ENCODE measurements at places on chromosomes 2 and 18.

- DNase-seq: no peak
Measured at GRCh38 chr2:218343591-218343990, 13.1 kb upstream of the CATIP start.

GRCh38 chr2:106322281-106322680 lies 128.2 kb upstream of the UXS1 start:
- DNase-seq: no peak

DNA sequence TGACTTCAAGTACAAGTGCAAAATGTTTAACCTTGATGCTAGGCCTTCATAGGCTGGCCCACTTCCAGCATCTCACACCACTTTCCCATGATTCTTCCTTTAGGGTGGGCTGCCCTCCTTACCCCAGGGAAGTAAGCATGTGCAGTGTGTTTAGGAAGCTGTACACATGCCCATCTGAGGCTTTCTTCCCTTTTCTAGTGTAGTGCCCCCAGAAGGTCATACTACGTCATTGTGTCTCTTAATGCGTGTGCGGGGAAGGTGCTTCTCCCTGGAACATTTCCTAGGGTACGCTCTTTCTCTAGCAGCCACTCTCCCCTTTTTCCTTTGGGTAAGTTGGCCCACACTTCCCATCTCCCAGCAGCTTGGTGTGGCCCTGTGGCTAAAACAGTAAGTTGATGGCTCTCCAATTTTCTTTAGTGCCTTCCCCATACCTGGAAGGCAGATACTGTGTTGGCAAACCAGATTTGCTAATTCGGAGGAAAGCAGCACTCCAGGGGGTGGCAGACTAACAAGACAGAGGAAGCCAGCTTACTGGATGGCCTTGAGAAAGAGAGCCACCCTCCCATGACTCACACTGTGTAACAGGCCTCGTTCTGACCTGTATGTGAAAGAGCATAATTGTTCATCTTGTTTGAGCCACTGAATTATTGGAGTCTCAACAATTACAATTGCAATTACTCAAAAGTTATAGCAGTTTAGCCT lies 1.1 kb upstream of the SULT6B1 start:
- peak; percentile 79 for DNase-seq

DNA sequence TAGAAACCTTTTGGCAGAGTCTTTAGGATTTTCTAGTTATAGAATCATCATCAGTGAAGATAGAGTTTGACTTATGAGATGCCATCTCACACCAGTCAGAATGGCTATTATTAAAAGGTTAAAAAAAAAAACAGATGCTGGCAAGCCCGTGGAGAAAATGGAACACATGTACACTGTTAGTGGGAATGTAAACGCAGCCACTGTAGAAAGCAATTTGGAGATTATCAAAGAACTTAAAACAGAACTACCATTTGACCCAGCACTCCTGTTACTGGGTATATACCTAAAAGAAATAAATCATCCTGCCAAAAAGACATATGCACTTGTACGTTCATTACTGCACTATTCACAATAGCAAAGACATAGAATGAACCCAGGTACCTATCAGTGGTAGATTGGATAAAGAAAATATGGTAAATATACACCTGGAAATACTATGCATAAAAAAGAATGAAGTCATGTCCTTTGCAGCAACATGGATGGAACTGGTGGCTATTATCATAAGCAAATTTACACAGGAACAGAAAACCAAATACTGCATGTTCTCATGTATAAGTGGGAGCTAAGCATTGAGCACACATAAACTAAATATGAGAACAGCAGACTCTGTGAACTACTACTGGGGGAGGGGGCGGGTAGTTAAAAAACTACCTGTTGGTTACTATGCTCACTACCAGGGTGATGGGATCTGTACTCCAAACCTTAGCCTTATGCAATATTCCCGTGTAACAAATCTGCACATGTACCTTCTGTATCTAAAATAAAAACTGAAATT lies 279.0 kb downstream of the KIAA1328 start:
- no peak for DNase-seq

- DNase-seq: no peak
Measured at GRCh38 chr18:50274941-50275340, 6.4 kb downstream of the MBD1 start.

- peak; percentile 82 for DNase-seq
Measured at GRCh38 chr2:32553829-32554432, 73.9 kb upstream of the TTC27 start.

DNA sequence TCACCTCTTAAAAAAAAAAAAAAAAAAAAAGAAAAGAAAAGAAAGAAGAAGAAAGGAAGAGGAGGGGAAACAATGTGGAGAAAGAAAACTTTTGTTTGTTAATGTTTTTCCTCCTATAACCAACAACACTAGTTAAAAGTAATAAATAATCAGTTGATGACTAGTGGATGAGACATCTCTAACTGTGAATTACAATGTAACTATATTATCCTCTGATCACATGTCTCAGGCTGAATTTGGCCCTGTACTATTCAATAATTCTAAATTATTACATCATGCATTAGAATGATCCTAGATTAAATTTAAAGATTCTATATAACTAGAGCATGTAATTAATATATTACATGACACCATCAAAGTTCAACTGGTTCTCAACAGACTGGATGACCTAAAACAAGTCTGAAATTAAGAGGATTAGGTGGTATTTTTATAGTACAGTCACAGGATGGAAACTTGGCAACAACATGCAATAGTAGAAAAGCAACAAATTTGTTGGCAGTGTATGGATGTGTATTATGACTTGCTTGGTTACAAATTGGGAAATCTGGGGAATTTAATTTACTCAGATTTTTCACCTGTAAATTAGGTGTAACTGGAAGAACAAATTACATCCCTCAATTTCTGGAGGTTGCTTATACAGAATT lies 269.3 kb upstream of the SETBP1 start:
- no peak for DNase-seq

DNA sequence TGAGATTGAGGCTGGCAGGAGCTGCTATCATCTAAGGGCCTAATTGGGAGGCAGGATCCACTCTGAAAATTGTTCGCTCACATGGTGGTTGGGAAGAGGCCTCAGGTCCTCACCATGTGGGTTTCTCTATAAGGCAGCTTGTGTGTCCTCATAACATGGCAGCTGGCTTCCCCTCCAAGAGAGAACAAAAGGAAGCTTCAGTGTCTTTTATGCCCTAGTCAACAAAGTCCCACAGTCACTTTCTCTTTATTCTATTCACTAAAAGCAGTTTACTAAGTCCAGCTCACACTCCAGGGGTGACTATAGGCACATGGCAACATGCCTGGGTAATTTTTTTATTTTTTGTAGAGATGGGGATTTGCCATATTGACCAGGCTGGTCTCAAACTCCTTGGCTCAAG lies 5.8 kb upstream of the ITGAV start:
- DNase-seq: no peak

- no peak for DNase-seq
Measured at GRCh38 chr2:85244828-85245227, 83.0 kb downstream of the TGOLN2 start.

GRCh38 chr18:27860701-27861107 lies 316.2 kb downstream of the CDH2 start:
- DNase-seq: no peak

DNA sequence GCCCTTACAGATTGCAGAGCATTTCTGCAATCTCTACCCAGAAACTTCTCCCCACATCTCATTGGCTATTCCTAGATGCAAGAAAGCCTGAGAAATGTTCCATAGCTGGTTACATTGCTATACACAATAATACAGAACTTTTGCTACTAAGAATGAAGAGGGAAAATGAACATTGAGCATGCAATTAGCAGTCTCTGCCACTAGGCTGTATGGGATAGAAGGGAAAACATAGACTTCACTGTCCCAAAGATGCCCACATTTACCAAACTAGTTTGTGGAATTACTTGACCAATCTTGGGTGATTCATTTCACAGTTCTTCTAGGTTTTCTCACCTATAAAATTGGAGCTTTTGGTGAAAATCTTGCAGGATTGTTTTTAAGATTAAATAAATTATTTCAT lies 265.7 kb upstream of the NT5C1B start:
- no peak for DNase-seq

DNA sequence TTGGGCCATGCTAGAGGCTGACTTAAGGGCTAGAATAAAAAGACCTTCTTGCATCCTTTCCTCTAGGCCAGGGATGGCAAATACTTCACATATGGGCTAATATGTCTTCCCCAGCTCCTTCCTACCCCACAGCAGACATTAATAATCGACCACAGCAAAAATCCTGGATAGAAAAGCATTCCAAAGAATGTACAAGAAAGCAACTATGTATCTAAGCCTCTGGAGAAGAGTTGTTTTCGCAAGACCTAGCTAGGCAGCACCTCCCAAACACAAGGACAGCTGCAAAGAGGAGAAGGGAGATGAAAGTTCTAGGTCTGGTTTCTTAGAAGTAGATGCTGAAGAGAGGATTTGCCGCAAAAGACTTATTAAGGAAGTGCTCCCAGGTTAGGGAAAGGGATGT lies 372.6 kb downstream of the SLC4A3 start:
- DNase-seq: no peak

- no peak for DNase-seq
Measured at GRCh38 chr2:118274841-118275510, 186.7 kb downstream of the INSIG2 start.

DNA sequence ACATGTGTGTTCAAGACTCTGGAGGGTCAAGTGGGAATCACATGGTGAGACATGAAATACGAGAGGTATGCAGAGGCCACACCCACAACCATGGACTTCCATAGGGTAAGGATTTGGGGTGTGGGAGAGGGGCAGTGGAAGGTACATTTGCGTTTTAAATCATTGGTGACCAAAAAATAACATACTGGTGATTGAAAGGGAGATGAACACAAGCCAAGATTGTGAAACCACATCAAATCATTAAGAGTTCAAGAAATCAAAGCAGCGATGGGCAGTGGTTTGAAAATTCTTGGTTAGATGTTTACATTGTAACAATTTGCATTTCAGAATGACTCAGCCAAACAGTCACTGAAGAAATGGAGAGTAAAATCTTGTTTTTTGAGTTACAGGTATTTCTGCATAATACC lies 1.9 kb upstream of the CABYR start:
- no peak for DNase-seq

DNA sequence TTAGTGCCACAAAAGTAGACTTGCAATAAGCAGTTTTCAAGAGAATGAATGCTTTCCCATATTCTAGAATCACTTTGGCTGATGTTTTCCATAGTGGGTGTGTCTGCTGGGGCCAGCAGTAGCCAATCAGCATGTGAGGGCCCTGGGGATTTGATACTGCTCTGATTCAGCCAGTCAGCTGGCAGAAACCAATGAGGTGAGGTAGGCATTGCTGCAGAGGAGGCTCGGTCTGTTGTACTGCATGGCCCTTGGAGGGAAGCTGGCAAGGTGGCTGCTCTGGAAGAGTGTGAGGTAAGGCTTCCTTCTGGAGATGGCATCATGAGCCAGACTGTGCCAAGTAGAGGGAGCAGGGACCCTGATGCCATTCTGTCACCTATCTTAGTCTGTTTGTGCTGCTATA lies 22.7 kb downstream of the TMEM87B start:
- no peak for DNase-seq
